ENCODE measurements at places on chromosomes 16 and 17.

DNA sequence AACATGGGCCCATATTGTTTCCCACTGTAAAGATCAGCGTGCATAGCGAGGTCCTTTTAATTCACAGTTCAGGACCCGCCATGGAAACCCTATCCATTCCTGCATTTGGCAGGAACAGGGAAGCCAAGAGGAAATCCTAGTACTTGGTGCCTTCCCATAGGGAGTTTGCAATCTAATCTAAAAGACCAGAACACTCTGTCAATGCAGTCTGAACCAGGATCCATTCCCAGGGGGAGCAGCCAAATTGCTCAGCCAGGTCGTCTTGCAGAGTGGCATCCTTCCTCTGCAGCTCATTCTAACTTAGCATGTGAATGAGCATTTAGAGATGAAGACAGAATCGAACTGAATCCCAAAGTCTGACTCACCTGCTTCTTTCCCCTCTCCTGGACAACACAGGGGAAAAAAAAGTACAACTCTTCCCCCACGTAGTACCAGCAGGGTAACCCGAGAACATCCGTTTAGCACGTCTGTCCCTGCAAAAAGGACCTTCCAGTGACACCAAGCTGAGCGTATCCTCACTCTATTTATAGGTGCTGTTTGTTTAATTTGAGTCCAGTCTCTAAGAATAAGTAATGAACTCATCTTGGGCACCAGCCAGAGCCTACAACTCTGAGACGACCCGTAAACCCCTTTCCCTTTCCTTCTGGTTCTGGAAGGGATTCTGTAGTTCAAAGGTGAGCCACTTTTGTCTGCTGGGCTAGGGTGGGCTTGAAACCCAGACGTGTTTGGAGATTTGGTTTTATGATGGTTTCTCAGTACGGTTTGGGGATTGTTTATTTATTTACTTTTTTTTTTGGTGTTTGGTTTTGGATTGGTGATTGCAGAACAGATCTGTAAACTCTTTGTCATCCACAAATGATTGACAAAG lies 74.5 kb downstream of the ERCC4 start:
- DNase-seq, result no peak

- DNase-seq, result no peak
Measured at GRCh38 chr17:51029568-51030463, 90.9 kb downstream of the SPAG9 start.

DNA sequence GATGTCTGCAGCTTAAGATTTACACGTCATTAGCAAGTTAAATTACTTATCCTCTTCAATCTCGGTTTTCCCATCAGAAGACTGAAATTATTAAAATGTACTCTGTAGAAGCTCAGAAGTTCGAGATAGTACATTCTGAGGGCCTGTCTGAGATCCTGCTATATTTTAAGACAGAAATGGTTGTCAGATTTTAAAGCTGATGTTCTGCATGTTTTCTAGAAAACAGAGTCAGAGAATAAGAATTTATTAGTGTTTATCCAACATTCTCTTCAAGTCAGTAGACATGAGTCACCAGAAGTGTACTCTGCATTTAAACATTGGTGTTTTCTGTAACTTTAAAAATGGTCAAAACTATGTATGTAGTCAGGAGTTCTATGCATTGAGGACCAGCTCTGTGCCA lies 155.2 kb upstream of the MYOCD start:
- DNase-seq, result no peak

DNA sequence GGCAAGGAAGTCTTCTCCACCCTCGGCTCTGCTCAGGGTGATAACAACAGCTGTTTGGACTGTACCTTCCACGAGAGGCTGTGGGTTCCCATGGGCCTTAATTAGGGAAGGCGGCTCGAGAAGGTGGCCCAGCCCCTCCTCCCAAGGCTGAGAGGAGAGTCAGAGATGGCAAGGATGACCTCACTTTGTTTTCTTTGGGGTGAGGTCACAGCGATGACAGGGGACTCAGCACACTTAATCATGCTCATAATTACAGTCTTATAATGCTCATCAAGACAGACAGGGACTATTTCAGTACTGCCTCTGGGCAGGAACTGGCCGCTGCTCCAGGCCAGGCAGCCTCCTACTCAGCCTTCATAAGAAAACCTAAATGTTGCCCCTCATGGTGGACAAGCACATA lies 19.7 kb downstream of the WFDC1 start:
- no peak for DNase-seq

- DNase-seq, result no peak
Measured at GRCh38 chr16:86227041-86227440, 283.3 kb upstream of the FOXF1 start.

GRCh38 chr17:38704606-38705522 lies at the start of gene MLLT6:
Gene MLLT6 (plus strand): TSS chr17:38705273. CDS start chr17:38705633, 360 bp downstream.
- peak; percentile 71 for DNase-seq

DNA sequence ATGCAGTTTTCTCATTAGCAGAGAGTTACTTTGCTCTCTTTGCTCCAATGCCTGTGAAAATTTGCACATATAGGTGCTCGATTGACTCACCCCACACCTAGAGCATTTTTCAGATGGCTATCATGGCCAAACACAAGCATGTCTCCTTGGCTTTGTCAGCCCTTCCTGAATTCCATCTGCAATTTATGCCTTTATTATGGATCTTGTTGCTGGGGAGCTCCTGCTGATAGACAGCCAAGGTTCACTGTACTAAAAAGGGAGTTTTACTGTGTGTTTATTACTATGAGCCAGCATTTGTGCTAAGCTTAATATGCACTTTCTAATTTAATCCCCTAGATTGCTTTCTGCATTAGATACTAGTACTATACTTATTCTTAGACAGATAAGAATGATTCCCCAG lies 93.3 kb downstream of the TOX3 start:
- DNase-seq, result no peak

DNA sequence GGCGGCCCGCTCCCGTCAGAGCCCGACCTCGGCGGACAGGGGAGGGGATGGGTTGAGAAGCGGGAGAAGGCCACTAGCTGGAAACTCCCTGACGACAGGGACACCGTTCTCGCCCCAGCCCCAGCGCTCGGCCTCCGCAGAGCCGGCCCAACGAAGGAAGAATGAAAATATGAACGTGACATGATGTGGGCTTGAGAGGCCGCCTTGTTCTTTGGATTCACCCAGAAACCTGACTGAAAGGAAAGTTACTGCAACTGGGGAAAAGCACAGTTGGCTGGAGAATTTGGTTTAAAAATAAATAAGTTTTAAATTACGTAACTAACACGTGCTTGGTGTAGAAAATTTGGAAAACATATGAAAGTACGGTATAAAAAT lies 21.1 kb downstream of the NPTX1 start:
- DNase-seq, result no peak

DNA sequence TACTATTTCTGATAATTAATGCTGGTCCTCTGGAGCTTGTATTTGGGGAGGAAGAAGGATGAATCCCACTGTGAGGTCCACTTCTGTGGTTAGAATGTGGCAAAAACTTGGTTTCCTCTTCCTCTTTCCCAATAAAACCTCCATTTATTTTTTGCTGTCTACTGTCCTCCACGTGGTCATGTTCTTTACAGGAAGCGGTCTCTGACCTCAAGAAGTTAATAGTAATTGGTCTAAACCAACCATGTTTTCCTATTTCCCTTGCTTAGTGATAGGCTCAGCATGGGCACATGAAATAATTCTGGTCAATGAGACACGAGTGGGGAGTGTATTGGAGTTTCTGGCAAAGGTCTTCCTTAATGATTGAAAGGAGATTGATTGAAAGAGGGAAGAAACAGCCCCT lies 33.9 kb downstream of the CHP2 start:
- no peak for DNase-seq

DNA sequence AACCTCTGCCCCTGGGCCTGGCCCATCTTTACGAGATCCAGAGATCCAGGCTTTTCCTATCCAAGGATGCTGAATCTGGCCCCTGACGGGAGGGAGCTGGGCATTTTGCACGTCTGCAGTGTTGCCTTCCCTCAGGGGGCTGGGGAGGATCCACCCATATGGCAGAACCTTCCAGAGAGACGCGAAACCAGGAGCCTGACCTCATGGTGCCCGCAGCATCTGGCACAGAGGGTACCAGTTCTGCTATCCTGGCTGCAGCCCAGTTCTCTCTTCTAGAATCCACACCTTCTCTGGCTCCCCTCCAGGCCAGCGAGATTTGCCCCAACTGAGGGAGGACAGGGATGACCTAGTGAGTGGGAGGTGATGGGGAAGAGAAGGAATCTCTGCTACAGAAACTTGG lies 20.5 kb upstream of the ZNF652 start:
- DNase-seq, result no peak

- DNase-seq, result no peak
Measured at GRCh38 chr17:67326440-67326839, 39.9 kb downstream of the PSMD12 start.

DNA sequence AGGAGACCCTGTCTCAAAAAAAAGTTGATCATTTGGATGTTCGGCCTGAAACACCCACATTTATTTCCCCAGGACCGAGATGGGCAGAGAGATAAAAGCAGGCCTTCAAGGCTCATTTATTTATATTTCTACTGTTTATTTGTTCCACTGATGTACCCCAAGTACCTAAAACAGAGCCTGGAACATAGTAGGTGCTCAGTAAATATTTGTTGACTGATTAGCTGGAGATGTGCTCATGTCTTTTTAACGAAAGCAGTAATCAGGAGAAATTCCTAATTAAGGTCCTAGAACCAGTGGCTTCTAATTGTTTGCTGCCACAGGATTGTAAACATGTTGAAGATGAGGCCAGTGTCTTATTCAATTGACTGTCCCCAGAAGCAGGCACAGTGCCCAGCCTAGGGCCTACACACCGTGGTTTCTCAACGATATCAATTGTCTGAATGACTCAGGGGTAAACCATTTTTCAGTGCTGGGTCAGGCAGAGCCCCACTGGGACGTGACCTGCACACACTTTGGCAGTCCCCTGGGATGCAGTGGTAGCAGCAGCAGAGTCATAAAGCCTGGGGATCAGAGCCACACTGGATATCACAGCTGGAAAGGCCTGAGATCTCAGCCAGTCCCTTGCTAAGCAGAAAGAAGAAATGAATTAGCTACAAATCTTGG lies 34.8 kb downstream of the SOST start:
- no peak for DNase-seq

- DNase-seq, result peak; percentile 98
Measured at GRCh38 chr17:69327060-69327831, at the start of gene ABCA5. Gene ABCA5 (minus strand): TSS chr17:69327133. CDS start chr17:69314415, 12,718 bp downstream.

DNA sequence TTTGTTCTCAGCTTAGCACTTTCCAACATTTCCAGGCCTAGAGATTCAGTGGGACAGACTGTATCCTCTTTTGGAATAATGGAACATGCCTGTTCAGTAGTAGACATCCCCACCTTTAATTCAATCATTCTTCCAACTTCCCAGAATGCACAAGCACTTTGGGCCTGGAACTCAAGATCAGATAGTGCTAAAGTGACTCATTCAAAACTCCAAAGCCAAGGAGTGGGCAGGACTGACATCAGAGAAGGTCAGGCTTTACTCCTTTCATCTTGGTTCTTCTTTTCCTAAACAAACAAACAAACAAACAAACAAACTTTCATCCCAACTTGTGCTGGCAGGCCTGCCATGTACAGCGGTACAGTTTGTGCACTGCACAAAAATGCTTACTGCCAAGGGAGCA lies 172.0 kb downstream of the AXIN2 start:
- no peak for DNase-seq

- no peak for DNase-seq
Measured at GRCh38 chr17:71987634-71988033, 133.2 kb upstream of the SOX9 start.

GRCh38 chr17:8552577-8553320 lies 77.8 kb downstream of the MYH10 start:
- peak; percentile 3 for DNase-seq

- peak; percentile 90 for DNase-seq
Measured at GRCh38 chr16:76748461-76749348, 442.3 kb upstream of the MON1B start.

DNA sequence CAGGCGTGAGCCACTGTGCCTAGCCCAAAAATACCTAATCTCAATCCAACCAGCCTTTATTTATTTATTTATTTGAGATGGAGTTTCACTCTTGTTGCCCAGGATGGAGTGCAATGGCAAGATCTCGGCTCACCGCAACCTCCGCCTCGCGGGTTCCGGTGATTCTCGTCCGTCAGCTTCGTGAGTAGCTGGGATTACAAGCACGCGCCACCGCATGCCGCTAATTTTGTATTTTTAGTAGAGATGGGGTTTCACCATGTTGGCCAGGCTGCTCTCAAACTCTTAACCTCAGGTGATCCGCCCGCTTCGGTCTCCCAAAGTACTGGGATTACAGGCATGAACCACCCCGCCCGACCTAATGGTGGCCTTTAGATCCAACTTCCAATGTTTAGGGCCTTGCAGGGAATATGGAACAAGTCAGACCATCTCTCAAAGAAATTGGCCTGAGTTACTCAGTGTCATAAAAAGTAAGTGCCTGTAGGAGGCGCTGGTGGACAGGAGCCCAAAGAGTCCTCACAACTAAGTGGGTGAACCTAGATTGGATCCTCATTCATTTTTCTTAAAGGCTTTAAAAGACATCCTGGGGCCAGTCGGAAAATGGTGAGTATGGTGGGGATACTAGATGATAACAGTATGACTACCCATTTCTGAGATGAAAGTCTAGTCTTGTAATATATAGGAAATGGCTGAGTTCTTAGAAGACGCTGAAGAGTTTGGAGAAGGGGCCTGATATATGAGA lies 4.6 kb downstream of the ZSCAN10 start:
- no peak for DNase-seq

DNA sequence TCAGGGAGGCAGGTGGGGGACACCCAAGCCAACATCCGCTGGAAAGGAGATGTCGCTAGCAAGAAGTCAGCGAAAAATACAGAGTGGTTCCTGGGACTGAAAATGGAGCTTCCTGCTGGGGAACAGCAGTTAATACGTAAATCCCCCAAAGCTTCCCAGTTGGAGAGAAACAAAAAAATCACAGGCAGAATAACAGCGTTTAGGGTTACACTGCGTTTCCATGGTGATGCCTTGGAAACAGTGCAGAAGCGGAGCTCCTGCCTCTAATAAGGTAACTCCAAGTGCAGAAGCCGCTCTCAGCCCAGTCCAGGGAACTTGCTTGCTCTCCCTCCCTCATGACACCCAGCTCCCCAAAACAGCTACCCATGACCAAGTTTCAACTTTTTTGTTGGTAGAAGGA lies 73.4 kb downstream of the PLD6 start:
- DNase-seq, result peak; percentile 18

DNA sequence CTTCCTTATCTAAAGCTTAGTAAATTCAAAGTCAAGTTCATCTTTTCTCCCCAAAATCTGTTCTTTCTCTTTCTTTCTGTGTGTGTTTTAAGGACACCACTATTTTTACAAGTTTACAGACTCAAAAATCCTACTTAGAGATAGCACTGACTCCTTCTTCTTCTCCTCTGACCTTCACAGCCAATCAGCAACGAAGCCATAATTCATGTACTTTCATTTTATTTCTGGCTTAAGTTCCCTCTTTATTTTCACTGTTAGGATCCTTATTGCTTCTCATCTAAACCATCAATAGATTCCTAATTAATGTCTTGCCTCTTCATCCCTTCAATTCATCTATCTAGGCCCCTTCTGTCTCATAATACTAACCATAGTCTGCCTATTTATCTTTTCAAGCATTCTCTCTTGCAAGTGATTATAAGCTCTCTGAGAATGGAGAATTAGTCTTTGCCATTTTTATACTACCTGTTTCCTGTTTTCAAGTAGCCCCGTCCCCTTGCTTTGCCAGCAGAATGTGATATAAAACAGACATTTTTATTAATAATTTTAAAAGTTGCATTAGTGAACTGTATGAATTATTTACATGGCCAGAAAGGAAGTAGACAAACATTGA lies 27.0 kb downstream of the CDC27 start:
- no peak for DNase-seq

Measured in NCI-H2171 treated with DMSO at 0.1 percent for 48 hours (cell line).